ENCODE measurements at places on chromosomes 2 and 18.

- no peak for DNase-seq
These were observed 308.4 kb downstream of the NDUFA10 start for GRCh38 chr2:239716536-239717318.

DNA sequence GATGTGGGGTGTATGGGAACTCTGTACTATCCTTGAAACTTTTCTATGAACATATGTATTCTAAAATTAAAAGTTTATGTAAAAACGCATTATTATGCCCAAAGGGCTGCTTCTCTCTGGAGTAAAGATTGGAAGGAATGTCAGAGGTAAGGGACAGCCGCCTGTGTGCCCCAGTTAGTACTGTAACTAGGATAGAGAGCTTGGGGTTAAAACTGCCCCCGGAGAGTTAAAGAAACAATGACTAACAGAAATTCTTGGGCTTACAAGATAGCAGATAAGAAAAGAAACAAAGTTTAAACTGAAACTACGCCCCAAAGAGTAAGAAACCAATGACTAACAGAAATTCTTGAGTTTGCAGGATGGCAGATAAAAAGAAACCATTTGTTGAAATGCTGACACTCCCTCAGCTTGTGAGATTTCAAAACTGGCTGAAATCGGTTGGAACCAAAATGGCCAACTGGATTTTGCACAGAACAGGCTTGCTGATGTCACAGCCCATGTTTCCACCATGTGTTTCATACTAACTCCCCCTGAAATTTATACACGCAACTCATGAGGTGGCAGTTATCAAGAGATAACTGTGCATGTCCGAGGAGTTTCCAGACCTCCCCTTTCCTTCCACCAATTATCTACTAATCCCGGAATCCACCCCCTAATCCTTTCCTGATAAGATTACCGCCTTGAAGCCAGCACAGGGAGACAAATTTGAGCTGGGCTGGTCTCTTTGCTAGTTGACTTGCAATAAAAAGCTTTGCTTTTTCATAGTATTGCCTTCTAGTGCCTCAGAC lies 8.7 kb upstream of the TXNDC2 start:
- DNase-seq = no peak

- no peak for DNase-seq
These were observed 89.1 kb upstream of the NOSTRIN start for GRCh38 chr2:168713325-168713724.

DNA sequence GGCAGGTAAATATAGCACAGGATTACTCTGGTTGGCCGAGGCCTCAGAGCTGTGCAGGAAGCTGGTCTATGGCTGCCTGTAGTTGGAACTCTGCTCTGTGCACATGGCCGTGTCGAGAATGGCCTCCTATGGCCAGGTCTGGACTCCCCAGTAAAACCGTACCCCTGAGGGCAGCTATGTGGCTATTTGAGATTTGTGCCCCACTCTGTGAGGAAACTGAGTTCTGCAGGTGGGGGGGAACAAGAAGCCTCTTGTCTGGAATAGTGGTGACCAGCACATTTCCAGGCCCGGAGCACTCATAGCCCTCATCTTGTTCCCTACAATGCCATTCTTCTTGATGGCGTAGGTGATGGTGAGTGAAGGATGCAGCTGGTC lies 15.0 kb upstream of the TEX51 start:
- DNase-seq = peak; percentile 26

DNA sequence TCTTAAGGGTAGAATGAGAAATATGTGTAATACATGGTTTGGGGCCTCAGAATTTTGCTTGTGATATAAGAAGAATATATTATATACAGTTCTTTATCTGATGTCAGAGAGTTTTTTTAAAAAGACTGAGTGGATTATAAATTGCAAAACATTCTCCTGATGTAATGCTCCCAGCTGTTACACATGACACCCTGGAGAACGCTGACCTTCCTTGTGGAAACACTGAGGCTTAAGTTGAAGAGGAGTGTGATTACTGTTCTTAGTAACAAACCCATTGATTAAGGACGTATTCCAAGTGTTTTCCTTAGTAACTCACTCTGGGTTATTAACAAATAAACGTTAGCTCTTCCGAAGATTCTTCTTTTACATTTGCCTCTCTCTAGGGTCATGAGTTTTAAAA lies 1069.3 kb upstream of the CNTNAP5 start:
- no peak for DNase-seq

- no peak for DNase-seq
These were observed 20.1 kb upstream of the WIPF1 start for GRCh38 chr2:174617718-174618117.

- no peak for DNase-seq
These were observed 11.2 kb downstream of the MRPL19 start for GRCh38 chr2:75657798-75658197.

- DNase-seq = no peak
These were observed 110.4 kb downstream of the MAP2 start for GRCh38 chr2:209534228-209534627.

- DNase-seq = no peak
These were observed 47.9 kb downstream of the ARMC9 start for GRCh38 chr2:231246171-231246842.

Measured in liver (tissue), 10 donors.